ENCODE measurements at places on chromosomes 13 and 19. TPM values are rescaled to one million over a fixed set of nuclear protein-coding genes. Genes with fewer than 3 reads are reported as not detected.

Gene PALM3
- total RNA-seq = 1.3 TPM

Gene OR10H1
- not detected for total RNA-seq

Gene GRIN2D
- total RNA-seq = under 0.01 TPM

Gene ZNF708
- 4.6 TPM for total RNA-seq

Gene ZNF471
- 9.2 TPM for total RNA-seq

Gene ZNF416
- total RNA-seq = 6.9 TPM

Gene KL
- total RNA-seq = under 0.01 TPM

Gene IGFLR1
- total RNA-seq = 0.51 TPM

Gene EPS8L1
- total RNA-seq = 0.51 TPM

Gene SUGP1
- total RNA-seq = 27.7 TPM

Gene TSSK6
- 5.8 TPM for total RNA-seq

Gene PRR36
- under 0.01 TPM for total RNA-seq

Gene ZSCAN5A
- 6.3 TPM for total RNA-seq

Gene APOC1
- total RNA-seq = 8.0 TPM
